ENCODE measurements at places on chromosomes 12 and 14. TPM values are rescaled to one million over a fixed set of nuclear protein-coding genes. Genes with fewer than 3 reads are reported as not detected.

DNA sequence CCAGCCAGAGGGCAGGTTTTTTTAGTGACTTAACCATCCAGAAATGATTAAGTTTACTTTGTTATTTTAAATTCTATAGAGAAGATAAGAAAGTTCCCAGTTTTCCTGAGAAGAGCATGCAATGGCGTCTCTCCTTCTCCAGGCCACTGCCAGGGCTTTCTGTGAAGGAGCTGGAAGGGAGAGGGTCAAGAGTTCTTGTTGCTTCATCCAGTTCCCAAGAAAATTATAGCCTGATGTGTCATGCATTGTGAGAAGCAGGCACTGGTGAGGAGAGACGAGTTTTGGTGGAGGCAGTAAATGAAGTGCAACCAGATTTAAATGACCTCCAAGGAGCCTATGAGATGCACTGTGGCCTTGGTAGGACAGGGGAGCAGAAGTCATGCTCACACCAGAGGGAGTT lies 14.2 kb downstream of the ELK3 start:
- DNase-seq = no peak

DNA sequence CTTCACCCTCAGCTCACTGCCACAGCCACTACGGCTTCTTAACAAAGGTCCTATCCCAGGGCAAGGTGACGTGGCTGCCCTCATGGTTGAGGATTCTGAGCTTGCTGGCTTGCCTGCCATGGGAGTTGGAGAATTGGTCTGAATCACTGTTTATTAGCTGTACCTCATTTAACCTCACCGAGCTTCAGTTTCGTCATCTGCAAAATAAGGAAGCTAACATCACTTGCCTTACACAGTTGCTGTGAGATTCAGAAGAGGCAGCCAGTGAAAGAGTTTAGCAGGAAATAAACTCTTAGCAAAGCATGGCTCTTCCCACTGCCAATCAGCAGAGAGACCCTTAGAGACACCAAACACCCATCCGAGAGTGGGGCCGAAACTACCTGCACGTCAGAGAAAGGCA lies 90.1 kb upstream of the KCNA1 start:
- DNase-seq = no peak

- DNase-seq = no peak
Observed at GRCh38 chr14:45811155-45811554, 558.2 kb upstream of the MIS18BP1 start.

DNA sequence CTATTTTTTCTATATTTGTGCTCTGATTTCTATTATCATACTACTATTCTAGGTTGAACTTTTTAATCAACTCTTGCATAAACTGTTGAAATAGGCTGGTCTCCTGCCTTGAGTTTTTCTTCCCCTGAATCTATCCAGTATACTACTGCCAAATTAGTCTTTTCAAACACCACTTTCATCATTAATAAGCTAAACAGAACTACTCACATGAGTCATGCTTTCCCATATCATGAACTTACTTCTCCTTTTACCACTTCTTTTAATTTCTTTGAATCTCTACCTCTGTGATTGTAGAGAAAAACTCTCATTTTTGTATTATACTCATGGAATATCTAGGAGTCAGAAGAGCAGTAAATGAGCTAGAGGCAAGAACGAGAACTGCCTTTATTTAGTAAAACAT lies 340.3 kb upstream of the PDE3A start:
- DNase-seq = no peak

GRCh38 chr12:87952850-87953249 lies 76.4 kb downstream of the C12orf50 start:
- no peak for DNase-seq

- DNase-seq = no peak
Observed at GRCh38 chr12:46200551-46200950, 68.3 kb downstream of the SLC38A1 start.

- no peak for DNase-seq
Observed at GRCh38 chr12:22971701-22972191, 346.8 kb downstream of the ETNK1 start.

- no peak for DNase-seq
Observed at GRCh38 chr12:46608431-46609272, 217.1 kb downstream of the SLC38A4 start.

DNA sequence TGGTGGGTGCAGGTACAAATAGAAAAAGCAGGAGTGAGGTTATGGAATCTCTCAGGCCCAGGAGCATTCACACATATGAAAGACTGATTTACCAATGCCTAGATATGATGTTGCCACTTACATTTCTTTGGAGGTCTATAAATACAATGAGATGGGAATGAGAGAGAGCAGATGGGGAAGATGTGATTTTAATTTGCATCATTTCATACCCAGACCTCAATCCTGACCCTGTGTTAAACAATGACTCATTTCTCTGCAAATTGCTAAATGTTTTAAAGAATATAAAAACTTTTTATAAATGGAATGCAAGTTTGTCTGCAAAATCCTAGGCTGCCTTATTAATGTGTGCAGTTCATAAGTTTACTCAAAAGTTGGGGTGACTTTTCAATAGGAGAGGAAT lies 38.6 kb upstream of the GNG2 start:
- DNase-seq = no peak

DNA sequence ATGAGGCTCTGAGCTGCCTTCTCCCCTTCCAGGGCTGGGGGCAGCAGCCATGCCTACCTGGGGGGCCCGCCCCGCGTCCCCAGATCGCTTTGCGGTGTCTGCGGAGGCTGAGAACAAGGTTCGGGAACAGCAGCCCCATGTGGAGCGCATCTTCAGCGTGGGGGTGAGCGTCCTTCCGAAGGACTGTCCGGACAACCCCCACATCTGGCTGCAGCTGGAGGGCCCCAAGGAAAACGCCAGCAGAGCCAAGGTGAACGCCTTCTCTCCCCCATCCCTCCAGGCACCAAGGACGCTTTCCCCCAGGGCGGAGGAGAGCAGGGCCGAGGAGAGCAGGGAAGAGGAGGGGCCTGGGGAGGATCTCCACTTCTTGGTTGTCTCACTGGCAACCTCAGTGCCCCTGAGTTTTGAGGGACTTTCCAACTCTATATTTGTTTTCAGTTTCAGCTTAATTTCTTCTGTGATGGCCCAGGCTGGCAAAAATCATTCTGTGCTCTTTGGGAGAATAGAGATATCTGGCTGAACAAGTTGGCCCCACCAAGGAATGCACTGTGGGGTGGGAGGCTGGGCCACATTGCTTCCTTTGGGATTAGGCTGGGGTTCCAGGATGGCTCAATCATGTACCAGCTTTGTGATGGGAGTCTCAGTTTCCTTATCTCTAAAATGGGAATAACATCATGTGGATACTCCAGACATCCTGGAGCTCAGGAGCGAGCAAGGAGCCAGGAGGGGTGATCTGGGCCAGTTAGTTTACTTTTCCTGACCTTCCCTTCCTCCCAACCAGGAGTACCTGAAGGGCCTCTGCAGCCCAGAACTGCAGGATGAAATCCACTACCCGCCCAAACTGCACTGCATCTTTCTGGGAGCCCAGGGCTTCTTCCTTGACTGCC lies 1.2 kb downstream of the KHNYN start:
- DNase-seq = no peak

DNA sequence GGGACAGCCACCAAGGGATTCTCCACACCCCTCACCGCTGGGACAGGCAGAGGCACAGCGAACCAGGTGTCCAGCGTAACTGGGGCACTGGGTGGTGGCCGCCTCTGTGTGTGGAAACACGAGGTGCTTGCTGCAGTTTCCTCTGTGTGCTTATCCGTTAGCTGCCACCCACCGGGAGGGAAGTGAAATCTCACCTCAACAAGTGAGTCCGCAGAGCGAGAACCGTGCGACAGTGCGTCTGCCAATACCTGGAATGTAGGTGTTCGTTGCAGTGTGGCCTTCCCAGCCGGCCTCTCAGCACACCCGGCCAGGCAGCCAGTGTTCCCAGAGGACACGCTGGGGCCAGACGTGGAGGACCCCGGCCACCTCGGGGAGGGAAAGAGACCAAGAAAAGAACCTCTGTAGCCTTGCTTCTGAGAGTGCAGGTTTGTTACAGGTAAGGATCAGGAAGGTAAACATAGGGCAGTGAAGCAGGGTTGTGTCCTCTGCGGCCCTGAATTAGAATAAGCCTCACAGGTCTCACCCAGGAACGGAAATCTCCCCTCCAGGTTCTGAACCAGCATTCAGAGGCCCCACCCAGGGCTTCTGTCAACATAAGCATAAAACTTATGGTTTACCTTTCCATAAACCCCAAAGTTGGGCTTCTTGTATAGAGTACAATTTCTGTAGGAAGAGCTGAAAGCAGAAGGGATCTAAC lies 1.5 kb downstream of the BCL2L14 start:
- DNase-seq = no peak

GRCh38 chr12:12891080-12891880 lies at the start of gene GPRC5A:
Gene GPRC5A (plus strand): TSS chr12:12891562. CDS start chr12:12908250, 16,688 bp downstream.
- DNase-seq = peak; percentile 82

DNA sequence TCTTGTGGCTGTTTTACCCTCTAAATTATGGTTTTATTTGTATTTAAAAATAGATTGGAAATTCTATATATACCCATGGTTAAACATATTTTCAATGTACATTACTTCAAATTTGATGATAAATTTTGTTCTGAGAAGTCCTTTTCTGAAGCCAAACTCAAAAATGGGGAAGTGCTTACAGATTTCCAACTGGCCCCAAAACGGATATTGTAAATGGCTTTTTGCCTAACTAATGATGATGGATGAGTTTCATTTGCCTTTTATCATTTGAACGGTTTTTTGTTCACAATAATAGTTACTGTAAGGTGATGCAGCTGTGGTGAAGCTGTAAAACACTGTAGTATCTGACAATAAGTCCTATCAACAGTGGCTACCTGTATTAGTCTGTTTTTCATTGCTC lies 136.9 kb downstream of the FUT8 start:
- no peak for DNase-seq

- DNase-seq = no peak
Observed at GRCh38 chr12:45681465-45681864, 48.0 kb upstream of the ARID2 start.

GRCh38 chr12:12583510-12584178 lies 21.0 kb upstream of the DUSP16 start:
- DNase-seq = no peak

DNA sequence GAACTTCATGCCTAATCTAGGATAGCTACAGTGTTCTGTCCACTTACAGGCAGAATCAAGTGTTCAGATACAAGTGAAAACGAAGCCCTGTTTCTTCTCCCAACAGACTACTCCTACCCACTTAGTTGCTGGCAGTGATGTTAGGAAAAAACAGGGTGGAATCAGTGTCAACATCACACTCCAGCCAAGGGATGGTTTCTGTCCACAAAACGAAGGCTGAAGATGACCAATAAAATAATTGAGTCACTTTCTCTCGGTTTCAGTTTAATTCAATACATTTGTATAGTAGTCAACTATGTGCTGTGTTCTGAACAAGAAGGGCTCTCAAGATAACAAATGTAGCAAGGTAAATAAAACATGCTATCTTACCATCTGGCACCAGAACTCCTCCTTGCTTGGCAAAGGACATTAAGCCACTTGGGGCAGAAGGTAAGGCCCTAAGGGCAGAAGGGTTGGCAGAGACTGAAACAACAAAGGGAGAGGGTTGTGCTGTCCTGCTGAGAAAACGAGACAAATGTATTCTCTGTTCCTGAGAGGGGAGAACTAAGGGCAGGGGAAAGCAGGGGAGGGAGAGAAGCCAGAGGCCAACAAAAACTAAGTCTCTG lies 393.6 kb downstream of the DPF3 start:
- no peak for DNase-seq

DNA sequence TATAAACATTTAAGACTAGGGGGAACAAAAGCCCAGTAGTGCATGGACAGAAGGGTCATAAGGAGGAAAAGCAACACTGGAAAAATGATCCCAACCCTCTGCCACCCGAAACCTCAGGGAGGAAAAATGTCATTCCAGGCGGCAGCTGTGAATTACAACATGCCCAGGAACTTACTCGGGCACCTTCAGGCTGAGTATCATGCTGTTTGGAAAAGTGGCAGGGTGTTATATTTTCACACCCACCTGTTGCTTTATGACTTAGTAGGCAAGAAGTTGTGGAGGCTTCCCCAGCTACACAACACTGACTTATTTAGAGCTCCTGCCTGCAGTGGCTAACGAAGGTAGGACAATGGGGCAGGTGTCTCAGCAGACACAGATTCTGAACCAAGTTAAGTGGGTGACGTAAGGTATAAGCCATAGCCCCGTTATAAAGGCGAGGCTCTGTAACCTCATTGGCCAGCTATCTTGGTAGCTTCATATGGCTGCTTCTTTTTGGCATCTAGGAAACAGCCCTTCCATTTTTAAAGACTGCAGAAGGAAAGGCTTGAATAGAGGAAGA lies 96.1 kb upstream of the IFNG-AS1 start:
- peak; percentile 68 for DNase-seq

- DNase-seq = no peak
Observed at GRCh38 chr12:113221997-113222729, 899 bp downstream of the TPCN1 start.

DNA sequence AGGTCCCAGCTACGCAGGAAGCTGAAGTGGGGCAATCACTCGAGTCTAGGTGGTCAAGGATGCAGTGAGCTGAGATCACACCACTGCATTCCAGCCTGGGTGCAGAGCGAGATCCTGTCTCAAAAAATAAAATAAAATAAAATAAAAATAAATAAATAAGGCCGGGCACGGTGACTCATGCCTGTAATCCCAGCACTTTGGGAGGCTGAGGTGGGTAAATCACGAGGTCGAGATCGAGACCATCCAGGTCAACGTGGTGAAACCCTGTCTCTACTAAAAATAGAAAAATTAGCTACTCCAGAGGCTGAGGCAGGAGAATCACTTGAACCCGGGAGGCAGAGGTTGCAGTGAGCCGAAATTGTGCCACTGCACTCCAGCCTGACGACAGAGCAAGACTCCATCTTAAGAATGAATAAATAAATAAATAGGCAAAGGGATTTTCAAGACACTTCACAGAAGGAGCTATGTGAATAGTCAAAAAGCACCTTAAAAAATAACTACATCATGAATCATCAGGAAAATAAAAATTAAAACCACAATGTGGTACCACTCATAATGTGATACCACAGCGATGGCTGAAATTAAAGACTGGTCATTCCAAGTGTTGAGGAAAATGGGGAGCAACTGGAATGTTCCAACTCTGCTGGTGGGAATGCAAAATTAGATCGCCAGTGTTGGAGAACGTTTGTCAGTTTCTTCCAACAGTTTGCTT lies 92.9 kb upstream of the TBX3 start:
- DNase-seq = no peak

DNA sequence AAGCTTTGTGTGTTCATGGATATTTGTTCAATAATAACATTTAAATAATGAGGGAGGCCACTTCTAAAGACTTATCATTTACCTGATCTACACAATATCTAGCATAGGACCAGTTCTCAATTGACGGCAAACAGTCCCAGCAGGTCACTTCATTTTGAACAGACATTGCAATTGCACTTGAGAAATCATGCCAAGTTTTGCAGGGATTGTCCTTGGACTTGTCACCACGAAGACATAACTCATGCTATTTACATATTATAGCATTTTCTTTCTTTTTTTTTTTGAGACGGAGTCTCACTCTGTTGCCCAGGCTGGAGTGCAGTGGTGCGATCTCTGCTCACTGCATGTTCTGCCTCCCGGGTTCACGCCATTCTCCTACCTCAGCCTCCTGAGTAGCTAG lies 34.5 kb upstream of the BICD1 start:
- no peak for DNase-seq

GRCh38 chr12:1880876-1881275 lies 37.6 kb downstream of the CACNA2D4 start:
- no peak for DNase-seq

The SERPINA10 gene
- 0.31 TPM for polyA plus RNA-seq

The INHBE gene
- 0.53 TPM for polyA plus RNA-seq

The RASAL1 gene
- 9.9 TPM for polyA plus RNA-seq

The TMEM253 gene
- 1.3 TPM for polyA plus RNA-seq

The ALDH2 gene
- polyA plus RNA-seq = 93.8 TPM

The ZFP36L1 gene
- 230 TPM for polyA plus RNA-seq

The SIX6 gene
- polyA plus RNA-seq = not detected

The OGFOD2 gene
- 19.4 TPM for polyA plus RNA-seq

The OTX2 gene
- not detected for polyA plus RNA-seq

The ALX1 gene
- polyA plus RNA-seq = 30.0 TPM

The REP15 gene
- 4.6 TPM for polyA plus RNA-seq

The CISTR gene
- 0.20 TPM for polyA plus RNA-seq

The NKX2-8 gene
- not detected for polyA plus RNA-seq

All from renal pelvis (tissue), 12 donors.